ENCODE measurements at places on chromosomes 5 and 9.

GRCh38 chr9:114621975-114622609, 11.0 kb downstream of the TMEM268 start:
- no peak for DNase-seq

DNA sequence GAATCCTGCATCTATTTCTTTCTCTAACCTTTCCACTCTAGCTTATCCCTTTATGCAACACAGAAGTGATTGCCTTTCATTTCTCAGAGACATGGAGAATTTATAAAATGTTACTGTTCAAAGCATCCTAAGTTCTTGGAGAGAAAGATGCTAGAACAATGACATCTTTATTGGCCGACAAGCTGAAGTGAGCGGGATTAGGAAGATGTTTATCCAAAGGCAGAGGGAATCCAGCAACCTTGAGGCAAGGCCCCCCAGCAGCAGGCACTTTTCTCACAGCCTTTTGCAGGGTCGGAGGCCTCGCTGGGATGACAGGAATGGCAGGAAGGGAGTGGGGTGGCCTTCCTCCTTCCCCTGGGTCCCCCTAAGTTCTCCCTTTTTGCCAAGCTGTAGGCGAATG, 204.8 kb downstream of the GAPVD1 start:
- no peak for DNase-seq

GRCh38 chr5:136108766-136109165, 23.9 kb upstream of the SMAD5 start:
- DNase-seq = no peak

- DNase-seq = no peak
Observed at GRCh38 chr5:38923661-38924451, 78.0 kb downstream of the OSMR start.

- DNase-seq = no peak
Observed at GRCh38 chr5:122063836-122064235, 14.2 kb downstream of the LOX start.

- DNase-seq = no peak
Observed at GRCh38 chr9:81224166-81225081, 464.9 kb downstream of the TLE1 start.

- DNase-seq = no peak
Observed at GRCh38 chr5:122199146-122199545, 69.8 kb downstream of the ZNF474 start.

- no peak for DNase-seq
Observed at GRCh38 chr9:127767909-127768331, 10.5 kb downstream of the SH2D3C start.

DNA sequence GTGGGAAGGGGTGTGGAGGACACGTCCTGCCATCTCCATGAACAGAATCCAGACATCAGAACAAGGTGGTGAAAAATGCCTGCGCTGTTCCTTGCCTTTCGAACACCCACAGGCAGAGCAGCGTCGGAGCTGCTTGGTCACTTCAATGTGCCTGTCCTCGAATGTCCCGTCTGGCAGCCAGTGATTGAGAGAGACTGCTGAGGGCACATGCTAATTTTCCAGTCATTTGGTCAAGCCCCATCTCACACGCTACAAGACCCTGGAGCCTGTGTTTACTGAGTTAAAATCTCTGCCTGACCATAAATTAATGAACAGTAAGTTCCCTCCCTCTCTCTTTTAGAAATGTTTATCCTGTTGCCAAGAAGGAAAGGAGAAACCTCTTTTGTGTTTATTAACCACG, 149.3 kb downstream of the NTRK2 start:
- DNase-seq = no peak

DNA sequence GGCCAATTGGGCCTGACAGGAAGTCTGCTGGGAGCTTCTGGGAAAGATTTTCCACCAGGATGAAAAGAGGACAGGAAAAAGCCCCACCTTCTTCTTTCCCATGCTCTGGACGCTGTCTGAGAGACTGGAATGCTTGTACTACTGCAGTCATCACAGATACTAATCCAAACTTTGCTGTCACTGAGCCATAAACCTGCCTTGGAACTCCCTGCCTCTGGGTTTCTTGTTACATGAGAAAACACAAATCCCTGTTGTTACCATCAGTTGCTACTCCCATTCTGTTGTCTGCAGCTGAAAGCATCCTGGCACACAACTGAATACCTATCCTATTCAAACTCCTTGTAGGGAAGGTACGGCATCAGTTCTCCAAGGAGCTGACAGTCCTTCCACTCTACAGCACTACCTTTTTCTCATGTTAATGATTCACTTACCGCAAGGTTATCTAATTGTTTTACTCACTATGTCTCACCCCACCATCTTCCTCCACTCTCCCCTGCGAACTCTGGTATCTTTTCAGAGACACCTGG, 167.5 kb downstream of the CDK5RAP2 start:
- DNase-seq = no peak

GRCh38 chr9:26243029-26243697, 564.9 kb upstream of the TUSC1 start:
- no peak for DNase-seq

DNA sequence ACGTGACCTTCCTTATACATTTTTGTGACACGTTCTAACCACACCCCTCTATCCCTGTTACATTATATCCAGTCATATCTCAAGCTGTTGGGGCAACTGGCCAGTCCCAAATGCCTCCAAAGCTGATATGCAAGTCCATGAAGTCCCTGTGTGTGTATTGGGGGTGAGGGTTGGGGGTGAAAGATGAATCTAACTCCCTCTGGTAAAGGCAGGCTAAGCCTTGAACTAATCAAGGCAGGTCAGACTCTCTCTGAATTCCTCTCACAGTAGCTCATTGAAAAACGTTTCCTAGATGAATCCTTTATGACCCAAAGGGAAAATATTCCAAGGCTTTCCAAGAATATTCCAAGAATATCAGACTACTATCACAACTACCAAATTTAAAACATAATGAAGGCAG, 174.4 kb downstream of the MUSK start:
- DNase-seq = no peak

GRCh38 chr5:151739939-151740335, 18.5 kb downstream of the ATOX1 start:
- DNase-seq = no peak

DNA sequence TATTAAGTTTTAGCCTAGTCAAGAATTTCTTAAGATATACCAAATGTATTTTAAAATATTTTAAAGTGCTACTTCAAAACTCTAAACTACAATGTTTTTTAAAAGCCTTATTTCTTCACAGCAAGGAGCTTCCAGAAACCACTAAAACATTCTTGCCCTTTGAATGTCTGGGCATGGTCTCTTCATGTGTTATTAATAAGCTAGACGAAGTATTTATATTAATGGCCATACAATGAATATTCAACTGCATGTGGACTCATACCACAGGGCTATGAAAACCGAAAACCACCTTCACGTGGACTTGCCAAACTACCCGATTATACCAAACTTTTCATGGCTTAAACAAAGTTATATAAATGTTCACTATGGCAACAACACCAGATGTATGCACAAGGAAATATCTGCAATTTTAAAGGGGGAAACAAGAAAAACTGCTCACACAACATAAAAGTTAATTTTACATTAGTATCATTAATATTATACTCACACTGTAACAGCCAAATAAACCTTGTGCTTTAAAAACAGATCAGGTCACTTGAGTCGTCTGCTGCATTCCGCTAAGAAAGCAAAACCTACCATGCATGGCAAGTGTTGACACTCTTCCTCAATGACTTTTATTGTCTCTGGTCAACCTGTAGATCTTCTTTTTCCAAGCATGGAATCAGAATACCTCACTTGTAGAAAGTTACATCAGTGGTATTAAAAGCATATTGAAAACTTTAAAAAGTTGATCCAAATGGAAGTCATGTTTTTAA, 246.3 kb downstream of the BNC2 start:
- DNase-seq = no peak

DNA sequence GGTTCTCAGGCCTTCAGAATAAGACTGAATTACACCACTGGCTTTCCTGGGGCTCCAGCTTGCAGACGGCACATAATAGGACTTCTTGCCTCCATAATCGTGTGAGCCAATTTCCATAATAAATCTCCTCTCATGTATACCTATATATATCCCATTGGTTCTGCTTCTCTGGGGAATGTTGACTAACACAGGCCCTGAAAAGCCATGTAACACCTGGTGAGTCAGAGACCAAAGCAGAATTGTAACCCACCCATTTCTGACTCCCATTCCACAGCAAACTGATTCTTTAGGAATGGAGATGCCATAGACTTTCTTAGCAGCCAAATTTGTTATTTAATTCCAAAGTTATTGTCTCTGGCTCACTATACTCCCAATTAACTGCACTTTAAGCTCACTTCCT, 85.4 kb upstream of the AGXT2 start:
- no peak for DNase-seq

GRCh38 chr9:94888775-94889174, 162.3 kb downstream of the AOPEP start:
- DNase-seq = no peak

- no peak for DNase-seq
Observed at GRCh38 chr5:74201334-74202081, 439.0 kb downstream of the ENC1 start.

DNA sequence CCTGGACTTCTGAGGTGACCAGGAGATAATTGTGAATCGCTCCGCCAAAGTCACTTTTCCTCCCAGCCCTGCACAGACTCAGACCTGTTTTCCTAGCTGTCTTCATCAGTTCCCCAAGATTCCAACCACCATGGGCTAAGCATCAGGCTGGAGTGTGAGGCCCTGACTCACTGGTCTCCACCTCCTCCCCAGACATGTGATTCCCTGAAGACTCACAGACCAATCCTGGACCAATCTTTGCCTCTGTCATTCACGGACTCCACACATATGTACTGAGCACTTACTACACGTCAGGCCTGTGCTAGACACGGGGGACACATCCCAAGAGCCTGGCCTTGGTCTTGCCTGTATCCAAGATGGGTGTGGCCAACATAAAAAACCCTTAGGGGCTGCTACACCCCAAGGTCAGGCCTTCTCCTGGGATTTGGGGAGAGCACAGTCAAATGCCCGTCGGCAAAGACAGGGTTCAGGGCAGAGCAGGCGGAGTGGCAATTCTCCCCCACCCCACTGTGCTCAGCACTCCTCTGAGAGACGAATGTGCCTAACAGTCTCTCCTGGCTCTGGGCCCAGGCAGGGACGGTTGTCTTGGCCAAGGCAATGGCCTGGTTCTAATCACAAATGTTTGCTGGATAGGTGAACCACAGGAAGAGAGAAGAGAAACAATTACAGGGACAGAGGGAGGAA, 11.9 kb downstream of the EEIG1 start:
- peak; percentile 83 for DNase-seq

DNA sequence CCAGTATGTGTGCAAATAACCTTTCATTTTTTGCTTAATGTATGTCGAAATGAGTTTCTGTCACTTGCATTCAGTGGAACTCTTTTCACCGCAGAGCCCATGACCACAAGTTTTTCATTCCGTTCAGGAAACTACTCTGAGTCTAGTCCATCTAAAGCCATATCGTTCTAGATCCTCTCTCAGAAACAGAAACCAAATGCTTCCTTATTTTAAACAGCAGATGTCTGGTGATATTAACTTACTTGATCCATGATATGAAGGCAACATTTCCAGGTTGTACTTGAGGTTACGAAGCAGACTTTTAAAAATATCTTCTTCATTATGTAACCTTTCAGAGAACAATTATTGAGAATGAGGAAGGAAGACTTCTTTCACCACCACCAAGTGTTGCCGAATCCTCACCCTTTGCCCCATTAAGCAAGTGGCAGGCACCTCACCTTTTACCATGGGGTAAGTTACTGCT, 72.4 kb upstream of the GNAQ start:
- DNase-seq = no peak

DNA sequence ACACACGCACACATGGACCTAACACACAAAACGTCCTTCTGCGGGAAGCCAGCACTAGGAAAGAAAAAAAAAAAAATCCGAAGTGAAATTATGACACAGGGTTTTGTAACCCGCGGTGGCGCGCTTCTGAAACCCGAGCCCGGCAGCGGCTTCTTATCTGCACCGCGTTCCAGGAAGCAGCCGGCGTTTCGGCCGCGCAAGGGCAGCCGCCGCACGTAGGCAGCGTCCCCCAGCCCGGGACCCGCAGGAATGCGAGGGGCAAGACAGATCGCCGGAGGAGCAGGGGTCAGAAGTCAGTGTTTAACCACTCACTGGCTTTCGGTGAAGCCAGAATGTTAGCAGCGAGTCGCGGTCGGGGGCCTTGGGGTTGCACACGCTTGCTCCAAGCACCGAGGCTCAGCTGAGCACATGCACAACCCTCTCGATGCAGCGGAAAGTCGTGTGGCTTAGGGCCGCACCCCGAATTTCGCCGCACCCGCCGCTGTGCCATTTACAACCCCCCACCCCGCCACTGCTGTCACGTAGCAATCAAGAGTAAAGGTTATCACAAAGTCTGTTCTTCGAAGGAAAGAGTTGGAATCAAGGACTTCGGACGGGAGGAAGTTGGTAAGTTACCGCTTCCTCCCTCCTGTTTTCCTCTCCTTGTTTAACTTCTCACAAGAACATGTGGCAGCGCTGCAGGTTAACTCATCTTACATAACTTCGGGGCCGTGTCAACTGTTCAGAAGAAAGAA, 167.9 kb downstream of the AUH start:
- DNase-seq = no peak

DNA sequence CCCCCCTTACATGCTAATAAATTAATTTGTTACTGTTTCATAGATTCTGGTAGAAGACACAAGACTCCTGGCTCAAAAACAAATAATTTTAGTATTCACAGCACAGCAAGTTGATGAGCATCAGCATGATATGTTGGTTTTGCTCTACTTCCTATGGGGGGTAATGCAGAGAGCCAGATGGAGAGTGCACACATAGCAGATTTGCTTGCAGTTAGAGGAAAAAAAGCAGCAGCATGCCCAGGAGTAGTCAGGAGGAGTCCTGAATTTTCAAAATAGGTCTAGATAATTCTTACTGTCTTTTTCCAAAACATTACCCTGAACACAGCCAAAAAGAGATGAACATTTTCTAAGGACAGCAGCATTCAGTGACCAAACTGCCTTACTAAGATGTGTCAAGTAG, 261.3 kb downstream of the COX7C start:
- no peak for DNase-seq

DNA sequence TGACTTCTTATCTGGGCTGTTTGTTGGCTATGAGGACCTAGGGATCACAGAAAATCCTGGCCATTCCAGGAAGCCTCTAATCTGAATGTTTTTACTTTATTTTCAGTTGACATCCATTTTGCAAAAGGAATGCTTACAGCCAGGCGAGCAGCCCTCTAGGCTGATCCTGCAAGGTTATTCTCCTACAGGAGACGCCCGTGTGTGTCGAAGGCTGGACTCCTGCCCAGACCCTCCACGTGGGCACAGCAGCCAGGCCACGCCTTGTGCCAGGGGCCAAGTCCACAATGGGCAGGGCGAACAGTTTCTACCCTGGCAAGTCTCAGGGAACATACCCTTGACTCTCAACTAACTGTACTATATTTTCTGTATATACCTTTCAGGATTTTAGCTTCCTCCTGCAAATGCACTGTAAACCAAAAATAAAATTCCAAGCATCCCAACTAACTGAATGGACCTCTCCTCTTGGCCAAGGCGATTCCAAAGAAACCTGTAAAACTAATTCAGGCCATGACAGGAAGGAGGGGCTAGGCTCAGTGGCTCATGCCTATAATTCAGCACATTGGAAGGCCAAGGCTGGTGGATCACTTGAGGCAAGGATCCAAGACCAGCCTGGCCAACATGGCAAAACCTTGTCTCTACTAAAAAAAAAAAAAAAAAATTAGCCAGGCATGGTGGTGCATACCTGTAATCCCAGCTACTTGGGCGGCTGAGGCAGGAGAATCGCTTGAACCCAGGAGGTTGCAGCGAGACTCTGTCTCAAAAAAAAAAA, 5.7 kb downstream of the CMBL start:
- peak; percentile 36 for DNase-seq

Measured in ascending aorta (tissue), 2 donors.